Pons (tissue), 1 donor: ENCODE measurements at places on chromosomes 5 and 9.
A peak's percentile ranks its signal among the peaks of the same experiment; 100 is the strongest.

DNA sequence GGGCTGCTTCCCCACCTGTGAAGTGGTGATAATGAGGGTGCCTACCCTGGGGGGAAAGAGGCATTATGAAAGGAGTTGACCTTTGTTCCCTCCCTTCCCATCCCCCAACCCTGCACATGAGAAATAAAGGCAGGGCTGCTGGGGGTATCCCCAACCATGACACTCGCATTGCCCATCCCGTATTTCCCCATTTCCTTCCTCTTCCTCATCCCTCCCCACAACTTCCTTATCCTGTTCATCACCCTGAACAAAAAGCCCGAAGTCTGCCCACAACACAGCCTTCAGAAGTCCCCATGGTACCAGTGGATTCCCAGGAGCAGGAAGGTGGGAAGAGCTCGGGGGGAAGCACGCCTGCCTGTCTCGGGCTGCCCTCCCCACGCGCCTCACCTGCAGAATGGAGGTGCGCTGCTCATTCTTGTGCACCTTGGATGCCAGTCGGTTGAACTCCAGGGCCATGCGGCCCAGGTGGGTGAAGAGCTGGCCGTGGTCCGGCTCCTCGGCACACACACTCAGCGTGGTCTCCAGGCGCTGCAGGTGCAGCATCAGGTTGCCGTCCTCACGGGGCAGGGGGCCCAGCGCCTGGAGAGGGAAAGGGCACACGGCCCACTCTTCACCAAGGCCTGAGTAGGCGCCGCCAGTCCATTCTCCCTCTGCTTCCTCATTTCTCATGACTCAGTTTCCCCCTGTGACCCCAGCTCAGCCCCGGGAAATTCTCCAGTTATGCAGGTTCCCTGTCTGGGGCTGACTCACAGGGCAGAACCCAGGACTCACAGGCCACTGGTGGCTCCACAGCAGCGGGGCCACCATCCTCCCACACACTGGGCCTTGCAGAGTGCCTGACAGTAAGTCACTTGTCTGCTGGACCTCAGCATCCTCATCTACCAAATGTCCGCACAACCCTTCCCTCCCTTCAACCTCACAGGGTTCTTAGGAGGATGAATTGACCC lies 24.2 kb downstream of the TNIP1 start:
- no peak for DNase-seq

DNA sequence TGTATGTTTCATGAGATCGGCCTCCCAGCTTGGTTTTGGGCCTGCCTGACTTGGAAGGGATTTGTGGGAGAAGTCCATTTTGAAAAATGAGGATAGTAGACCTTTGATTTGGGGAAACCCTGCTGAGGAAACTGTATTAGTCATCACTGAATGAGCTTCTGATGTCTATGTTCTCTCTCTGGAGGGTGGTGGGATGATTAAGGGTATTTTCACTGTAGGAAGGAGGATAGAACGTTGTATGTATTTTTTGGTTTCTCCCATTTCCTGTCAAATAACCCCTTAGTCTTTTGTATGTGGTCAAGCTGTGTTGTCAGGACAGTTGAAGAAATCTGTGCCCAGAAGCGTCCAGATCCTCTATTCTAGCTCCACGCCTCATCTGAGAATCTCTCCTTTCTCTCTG lies 151.9 kb downstream of the INSYN2B start:
- DNase-seq = no peak

DNA sequence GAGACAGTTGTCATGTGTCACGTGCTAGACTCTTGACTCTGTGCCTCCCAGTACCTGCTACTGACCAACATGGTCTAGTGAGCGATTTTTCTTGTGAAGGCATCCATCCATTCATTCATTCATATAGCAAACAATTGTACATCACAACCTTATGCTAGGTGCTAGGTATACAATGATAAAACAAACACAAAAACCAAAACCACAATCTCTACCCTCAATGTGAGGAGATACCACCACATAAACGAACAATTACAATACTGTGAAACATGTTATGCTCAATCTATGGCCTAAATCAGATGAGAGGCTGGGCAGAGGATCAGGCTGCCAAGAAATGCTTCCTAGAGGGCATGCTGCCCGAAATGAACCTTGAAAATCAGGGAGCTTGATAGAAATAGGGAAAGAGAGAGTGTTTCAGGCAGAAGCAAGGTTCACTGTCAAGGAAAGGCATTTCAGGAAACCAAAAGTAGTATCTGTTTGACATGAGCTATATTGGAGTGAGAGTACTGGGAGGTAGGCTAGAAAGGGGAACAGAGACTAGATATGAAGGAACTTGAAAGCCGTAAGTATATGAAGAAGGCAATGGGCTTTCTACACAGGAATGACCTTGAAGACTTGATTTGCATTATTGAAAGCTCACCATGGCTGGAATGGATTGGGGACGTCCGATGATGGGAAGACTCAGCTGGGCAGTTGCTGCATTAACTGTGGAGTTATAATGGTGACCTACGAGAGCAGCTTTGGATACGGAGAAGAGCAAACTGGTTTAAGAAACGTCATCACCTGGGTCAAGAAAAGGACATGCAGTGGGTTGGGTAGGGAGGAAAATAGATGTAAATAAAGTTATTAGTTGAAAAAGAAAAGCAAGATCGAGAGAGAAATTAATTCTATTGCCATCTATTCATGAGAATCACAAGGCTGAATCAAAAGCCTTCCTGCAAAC lies 90.1 kb downstream of the THBS4 start:
- DNase-seq = peak; percentile 67

GRCh38 chr5:144024090-144024489 lies 146.4 kb downstream of the YIPF5 start:
- DNase-seq = no peak

DNA sequence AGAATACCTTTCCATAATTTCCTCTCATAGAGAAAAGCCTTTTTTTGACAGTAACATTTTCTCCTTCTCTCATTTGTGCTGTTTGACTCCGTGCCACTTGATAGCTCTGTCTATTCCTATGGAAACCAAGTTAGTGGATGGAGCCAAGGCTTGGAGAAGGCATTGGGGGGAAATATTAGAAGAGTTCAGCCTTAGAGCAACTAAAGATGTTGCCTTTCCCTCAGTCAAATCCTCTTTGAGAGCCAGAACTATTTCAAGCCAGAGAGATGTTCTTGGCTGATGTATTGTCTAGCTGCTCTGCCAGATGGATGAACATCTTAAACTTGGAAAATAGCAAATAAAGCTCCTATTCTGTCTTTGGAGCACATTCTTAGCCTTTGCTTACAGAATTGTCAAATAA lies 112.4 kb downstream of the INVS start:
- peak; percentile 36 for DNase-seq

- DNase-seq = no peak
Observed at GRCh38 chr5:76207120-76207519, 123.9 kb downstream of the SV2C start.

GRCh38 chr5:61704289-61704688 lies 372.2 kb downstream of the ZSWIM6 start:
- no peak for DNase-seq

DNA sequence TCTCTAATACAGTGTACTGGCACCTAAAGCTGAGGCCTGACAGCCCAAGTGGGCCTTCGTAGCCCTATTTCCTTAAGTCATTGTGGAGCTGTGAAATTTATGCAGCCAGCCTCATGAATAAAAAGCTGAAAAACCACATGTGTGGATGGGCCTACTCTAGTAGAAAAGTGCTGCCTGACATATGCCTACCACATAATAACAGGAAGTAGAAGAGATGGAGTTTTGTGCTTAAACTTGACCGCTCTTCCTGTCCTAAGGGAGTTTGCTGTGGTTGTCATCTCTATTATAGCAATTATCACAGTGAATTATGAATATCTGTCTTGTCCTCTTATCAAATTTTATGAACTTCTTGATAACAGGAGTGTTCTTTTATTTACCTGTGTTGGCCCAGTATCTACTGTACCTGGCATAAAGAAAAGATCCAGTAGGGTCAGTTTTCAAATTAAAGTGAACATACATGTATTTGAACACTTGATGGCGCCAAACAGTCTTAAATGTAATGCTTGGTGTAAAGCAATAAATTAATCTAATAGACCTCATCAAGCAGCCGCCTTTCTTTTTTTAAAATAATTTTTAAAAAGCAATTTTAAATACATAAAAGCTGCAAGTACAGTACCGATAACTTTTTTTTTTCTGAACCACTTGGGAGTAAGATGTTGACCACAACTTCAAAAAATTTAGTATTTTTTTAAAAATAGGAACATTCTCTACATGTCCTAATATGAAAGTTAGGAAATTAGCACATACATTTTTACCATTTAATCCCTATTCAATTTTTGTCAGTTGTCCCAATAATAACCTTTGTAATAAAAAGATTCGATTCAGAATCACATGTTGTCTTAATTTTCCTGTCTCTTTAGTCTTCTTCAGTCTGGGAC lies 51.0 kb downstream of the FKTN start:
- peak; percentile 74 for DNase-seq

DNA sequence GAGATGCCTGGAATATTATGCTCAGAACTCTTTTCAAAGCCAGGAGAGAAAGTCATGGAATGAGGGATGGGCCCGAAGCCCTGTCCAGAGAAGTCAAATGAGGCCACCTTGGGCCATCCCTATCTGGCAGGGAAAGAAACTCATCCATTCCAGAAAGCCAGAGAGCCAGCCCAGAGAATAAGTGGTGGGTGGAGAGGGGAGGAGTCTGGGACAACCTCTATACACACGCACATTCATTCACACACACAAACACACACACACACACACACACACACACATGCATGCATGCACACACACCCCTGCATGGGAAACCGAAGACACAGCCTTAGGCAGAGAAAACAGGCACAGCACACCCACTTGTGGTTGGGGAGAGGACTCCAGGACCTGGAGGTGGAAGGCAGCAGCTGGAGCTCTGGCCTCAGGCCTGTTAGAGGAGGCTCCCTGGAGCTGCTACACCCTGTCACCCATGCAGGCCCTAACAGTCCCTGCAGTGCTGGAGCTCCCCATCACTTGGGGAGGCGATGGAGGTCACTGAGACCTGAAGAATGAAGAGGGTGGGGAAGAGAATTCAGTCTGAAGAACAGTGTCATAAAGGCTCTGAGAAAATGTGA lies 38.0 kb downstream of the TGFBI start:
- no peak for DNase-seq
